Gastrocnemius medialis (tissue), 4 donors: ENCODE measurements at places on chromosomes 6 and 20. TPM values are rescaled to one million over a fixed set of nuclear protein-coding genes. Genes with fewer than 3 reads are reported as not detected.
A peak's percentile ranks its signal among the peaks of the same experiment; 100 is the strongest.

PLN gene
- total RNA-seq, result 278 TPM

THBD gene
- total RNA-seq, result 25.7 TPM

MAFB gene
- total RNA-seq, result 15.4 TPM

ATXN1 gene
- 31.5 TPM for total RNA-seq

CDSN gene
- not detected for total RNA-seq

PDYN gene
- not detected for total RNA-seq

TRIM10 gene
- total RNA-seq, result not detected

DCBLD1 gene
- total RNA-seq, result 4.7 TPM

CGA gene
- total RNA-seq, result not detected

TBXT gene
- total RNA-seq, result not detected

PGC gene
- not detected for total RNA-seq

WFDC12 gene
- not detected for total RNA-seq

DNA sequence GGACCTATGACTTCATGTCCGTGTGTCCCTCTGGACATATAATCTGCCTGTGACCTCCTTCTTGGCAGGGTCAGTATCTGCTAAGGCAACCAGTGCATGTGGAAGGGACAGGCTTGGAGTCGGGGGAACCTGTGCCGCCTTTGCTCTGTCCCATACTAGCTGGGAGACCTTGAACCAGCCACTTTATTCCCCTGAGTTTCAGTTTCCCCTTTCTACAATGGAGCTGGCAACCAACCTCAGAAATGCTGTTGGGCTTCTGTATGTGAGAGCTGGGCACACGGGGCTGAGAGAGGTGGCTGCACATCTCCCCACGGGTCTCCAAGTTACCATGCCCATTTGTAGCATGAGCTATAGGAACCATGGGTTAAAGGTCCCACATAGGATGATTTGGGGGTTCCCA lies 53.8 kb downstream of the CD40 start:
- no peaks in the 10 kb centered on the region for H3K4me1 ChIP-seq
- no peak overlapping the region for H3K4me3 ChIP-seq
- no peak for DNase-seq
- no peaks in the 10 kb centered on the region for H3K36me3 ChIP-seq

DNA sequence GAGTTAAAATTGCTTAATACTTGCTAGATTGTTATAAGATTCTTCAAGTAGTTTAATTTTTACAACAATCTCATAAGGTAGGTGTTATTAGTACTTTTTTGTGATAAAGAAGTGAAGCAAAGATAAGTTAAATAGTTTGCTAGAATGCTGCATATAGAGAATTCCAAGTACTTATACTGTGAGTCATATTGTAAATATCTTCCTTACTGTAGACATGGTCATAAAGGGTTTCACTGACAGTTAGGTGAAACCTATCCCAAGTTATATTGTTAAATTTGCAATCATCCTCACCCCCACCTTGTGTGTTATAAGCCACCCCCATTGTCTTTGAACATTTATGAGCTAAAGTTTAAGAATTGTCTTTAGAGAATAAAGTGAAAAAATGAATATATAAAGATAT lies 142.0 kb downstream of the FAM83B start:
- no peaks in the 10 kb centered on the region for H3K36me3 ChIP-seq
- H3K27me3 ChIP-seq, result no peaks in the 10 kb centered on the region
- H3K27ac ChIP-seq, result no peak overlapping the region
- no peaks in the 10 kb centered on the region for H3K4me1 ChIP-seq
- DNase-seq, result no peak

DNA sequence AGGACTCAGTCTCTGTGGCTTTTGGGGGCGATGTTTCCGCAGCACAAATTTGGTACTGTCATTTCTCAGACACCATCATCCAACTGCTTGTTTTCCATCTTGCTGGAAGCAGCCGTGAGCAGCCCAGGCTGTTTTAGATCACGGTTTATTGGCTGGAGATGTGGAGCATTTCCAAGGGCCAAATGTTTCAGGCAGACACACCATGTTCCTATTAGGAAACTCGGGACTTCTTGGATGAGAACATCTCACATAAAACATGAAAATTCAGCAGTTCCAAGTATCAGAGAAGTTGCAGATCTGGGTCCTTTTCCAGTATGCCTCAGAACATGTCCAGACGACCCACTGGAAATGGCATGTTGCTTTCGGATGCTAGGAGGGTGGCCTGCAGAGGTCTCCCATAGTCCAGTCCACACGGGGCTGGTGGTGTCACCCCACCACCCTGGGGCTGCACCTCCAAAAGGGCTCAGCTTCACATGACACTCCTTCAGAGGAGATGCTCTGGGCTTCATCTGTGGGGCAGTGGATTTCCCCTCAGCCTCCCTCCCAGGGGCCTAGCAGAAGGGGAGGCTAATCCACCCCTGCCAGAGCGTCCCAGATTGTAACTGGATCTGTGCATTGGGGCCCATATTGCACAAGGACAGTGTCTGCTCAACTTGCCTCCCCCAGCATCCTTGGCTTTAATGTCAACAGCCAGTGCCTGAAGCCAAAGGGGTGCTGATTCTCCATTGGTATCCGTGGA lies 176.3 kb downstream of the SCP2D1 start:
- no peaks in the 10 kb centered on the region for H3K36me3 ChIP-seq
- no peak overlapping the region for H3K4me3 ChIP-seq
- H3K27ac ChIP-seq, result peak overlapping the region; percentile 1
- H3K4me1 ChIP-seq, result no peaks in the 10 kb centered on the region
- DNase-seq, result peak; percentile 18
- no peaks in the 10 kb centered on the region for H3K27me3 ChIP-seq

DNA sequence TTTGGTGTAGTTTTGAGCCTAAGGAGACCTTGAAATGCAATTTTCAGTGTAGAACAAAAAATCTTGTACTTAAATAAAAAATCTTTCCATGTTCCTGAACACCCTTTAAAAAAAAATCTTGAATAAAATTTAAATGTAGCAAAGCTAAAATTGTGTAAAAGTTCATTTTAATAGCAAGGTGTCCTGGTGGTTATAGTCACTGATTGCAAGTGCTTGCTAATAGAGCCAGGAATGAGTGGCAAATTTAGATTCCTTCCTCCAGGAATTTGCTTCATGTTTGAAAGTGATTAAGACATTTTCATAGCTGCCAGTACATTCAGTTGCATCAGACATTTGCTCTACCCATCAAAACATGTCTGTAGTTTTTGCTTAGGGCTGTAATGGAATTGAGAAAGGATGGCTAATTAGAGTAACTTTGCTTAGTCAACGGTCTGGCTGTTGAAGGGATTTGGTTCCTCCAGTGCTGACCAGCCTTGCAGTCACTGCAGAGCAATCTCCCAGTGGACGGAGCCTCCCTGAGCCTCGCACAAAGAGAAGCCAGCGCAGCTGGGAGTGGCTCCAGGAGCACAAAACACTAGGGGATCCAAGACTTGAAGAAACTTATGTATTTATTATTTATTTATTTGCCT lies 36.5 kb downstream of the AKAP12 start:
- no peaks in the 10 kb centered on the region for H3K27me3 ChIP-seq
- H3K36me3 ChIP-seq, result no peaks in the 10 kb centered on the region
- H3K4me1 ChIP-seq, result no peaks in the 10 kb centered on the region
- DNase-seq, result no peak
- no peak overlapping the region for H3K4me3 ChIP-seq

DNA sequence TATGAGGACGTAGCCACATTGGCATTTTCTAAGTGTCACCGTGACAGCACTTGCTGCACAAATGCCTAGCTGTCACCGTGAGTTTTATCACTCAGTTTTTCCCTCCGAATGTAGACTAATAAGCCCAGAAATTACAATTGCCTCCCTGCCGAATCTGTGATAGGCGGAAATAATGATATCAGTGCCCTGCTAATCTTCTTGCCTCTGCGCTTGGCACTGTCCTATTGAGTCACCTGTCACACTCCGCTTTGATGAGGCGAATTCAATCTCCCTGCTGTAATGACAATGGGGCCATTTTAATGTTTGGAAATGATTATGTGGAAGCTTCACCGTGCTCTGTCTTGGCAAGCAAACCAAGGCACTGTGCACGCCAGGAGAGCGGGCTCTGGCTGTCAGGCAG lies 112.8 kb downstream of the LINC00237 start:
- H3K4me3 ChIP-seq, result no peak overlapping the region
- no peaks in the 10 kb centered on the region for H3K4me1 ChIP-seq
- no peak for DNase-seq
- peaks cover 24% of the 10 kb centered on the region for H3K27me3 ChIP-seq

GRCh38 chr6:122694602-122695001 lies 84.4 kb downstream of the PKIB start:
- no peaks in the 10 kb centered on the region for H3K27me3 ChIP-seq
- H3K36me3 ChIP-seq, result no peaks in the 10 kb centered on the region
- no peak overlapping the region for H3K27ac ChIP-seq
- H3K4me3 ChIP-seq, result no peak overlapping the region

DNA sequence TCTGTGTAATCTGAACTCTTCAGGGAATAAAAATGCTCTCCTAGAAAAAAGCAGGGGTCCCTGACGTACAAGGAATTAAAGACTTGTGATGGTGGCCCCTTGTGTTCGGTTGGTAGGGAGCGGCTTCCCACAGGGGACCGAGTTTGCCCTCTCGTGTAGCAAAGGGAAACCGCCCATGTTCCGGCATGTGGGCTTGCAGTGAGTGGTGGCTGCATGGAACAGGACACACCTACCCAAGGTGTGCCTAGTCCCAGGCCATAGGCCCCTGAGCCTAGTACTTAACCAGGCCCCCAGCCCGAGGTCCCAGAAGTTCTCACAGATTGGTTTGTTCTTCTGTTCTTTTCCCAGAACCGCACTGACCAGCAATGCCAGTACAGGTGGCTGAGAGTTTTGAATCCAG lies 15.5 kb downstream of the MYBL2 start:
- H3K27ac ChIP-seq, result no peak overlapping the region
- no peak overlapping the region for H3K4me3 ChIP-seq
- no peaks in the 10 kb centered on the region for H3K27me3 ChIP-seq
- no peak for DNase-seq
- H3K36me3 ChIP-seq, result no peaks in the 10 kb centered on the region

DNA sequence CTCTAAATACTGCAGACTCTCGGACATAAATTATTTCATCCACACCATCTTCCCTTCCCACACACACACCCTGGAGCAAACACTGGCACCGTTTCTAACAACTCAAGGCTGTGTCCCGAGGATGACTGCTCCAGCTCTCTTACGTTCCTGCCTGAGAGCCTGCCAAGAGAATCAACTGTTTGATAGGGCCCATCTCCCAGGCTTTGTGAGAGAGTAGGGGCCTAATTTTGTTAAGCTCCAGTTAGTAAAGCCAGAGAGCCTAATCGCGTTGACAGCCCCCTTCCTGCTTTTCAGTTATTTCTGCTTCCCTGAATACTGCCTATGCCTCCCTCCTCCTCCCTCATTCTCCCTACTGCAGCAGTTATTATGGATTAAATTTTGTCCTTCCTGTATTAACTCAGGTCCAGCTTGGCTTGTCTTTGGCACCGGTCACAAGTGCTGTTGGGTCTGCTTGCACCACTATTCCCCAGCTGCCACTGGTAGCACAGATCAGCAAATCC lies 118.1 kb upstream of the TMEM181 start:
- no peaks in the 10 kb centered on the region for H3K27me3 ChIP-seq
- H3K27ac ChIP-seq, result no peak overlapping the region
- no peaks in the 10 kb centered on the region for H3K36me3 ChIP-seq

DNA sequence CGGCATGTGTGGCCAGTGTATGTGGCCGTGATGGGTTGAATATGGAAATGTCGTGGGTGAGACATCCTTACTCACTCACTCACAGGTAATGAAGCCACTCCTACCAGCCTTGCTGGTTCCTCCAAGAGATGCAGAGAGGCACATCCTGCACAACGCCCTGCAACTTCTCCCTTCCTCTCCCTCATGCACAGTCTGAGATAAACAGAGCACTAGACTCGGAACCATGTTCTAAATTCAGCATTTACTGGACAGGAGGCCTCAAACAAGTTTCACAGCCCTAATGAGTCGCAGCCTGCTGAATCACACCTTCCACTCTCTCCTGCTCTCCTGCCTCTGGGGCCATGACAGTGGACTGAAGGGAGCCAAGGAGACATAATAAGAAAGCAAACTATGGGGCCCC lies 91.2 kb downstream of the ISM1 start:
- no peaks in the 10 kb centered on the region for H3K27me3 ChIP-seq
- H3K4me3 ChIP-seq, result no peak overlapping the region
- no peaks in the 10 kb centered on the region for H3K4me1 ChIP-seq
- no peak for DNase-seq

DNA sequence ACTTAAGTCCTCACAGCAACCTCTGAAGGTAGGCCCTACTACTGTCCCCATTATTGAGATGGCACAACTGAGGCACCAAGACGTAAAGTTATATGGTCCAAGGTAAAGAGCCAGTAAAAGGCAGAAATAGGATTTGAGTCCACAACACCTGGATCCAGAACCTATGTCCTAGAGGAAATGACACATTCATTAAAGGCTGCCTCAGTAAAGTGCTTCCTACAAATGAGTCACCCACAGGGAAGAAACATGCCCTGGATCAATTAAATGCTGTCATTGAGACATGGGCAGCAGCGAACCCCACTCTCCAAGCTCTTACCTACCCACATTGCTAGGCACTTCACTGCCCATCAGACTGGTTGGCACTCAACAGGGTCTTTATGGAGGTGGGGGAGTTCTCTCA lies 600.9 kb downstream of the PTPRT start:
- no peaks in the 10 kb centered on the region for H3K27me3 ChIP-seq
- no peaks in the 10 kb centered on the region for H3K4me1 ChIP-seq
- no peak for DNase-seq
- H3K36me3 ChIP-seq, result no peaks in the 10 kb centered on the region

GRCh38 chr20:24254480-24254879 lies 214.9 kb upstream of the SYNDIG1 start:
- no peaks in the 10 kb centered on the region for H3K4me1 ChIP-seq
- no peak overlapping the region for H3K4me3 ChIP-seq
- no peak overlapping the region for H3K27ac ChIP-seq
- H3K36me3 ChIP-seq, result no peaks in the 10 kb centered on the region
- no peaks in the 10 kb centered on the region for H3K27me3 ChIP-seq

DNA sequence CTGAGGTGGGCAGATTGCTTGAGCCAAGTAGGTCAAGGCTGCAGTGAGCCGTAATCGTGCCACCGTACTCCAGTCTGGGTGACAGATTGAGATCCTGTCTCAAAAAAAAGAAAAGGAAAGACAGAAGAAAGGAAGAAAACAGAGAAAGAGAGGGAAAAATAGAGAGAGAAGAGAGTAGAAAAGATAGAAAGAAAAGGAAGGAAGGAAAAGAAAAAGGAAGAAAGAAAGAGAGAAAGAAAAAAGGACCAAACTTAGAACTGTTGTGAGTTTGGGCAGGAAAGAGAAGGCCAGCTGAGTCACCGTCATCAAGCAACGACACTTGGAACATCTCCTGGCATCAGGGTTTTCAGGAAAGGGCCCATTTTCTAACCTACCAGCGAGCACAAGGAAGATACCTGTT lies 96.0 kb upstream of the AKAP12 start:
- DNase-seq, result no peak
- no peaks in the 10 kb centered on the region for H3K36me3 ChIP-seq
- H3K27me3 ChIP-seq, result no peaks in the 10 kb centered on the region
- no peak overlapping the region for H3K27ac ChIP-seq
- H3K4me1 ChIP-seq, result no peaks in the 10 kb centered on the region

- H3K4me3 ChIP-seq, result no peak overlapping the region
- no peaks in the 10 kb centered on the region for H3K36me3 ChIP-seq
- no peak for DNase-seq
- H3K27ac ChIP-seq, result no peak overlapping the region
- no peaks in the 10 kb centered on the region for H3K4me1 ChIP-seq
Measured at GRCh38 chr20:6595704-6596103, 171.8 kb upstream of the BMP2 start.
